Diencephalon (tissue), 1 donor: ENCODE measurements at places on chromosomes 11 and 22. TPM values are rescaled to one million over a fixed set of nuclear protein-coding genes. Genes with fewer than 3 reads are reported as not detected.

The BAIAP2L2 gene
- total RNA-seq, result 0.69 TPM

The OR4A16 gene
- total RNA-seq, result not detected

The NPTXR gene
- 64.6 TPM for total RNA-seq

The ELMOD1 gene
- 84.7 TPM for total RNA-seq

The APOL1 gene
- 0.92 TPM for total RNA-seq

The COMMD9 gene
- 68.3 TPM for total RNA-seq

The TESMIN gene
- 1.8 TPM for total RNA-seq

The OR10G8 gene
- total RNA-seq, result not detected

The C2CD2L gene
- total RNA-seq, result 15.5 TPM

The GCAT gene
- total RNA-seq, result 13.8 TPM

The CCDC15 gene
- 3.9 TPM for total RNA-seq

The RAB30 gene
- total RNA-seq, result 74.7 TPM

The ZP1 gene
- total RNA-seq, result 0.46 TPM

The HOATZ gene
- total RNA-seq, result 7.2 TPM

The RIMBP3B gene
- total RNA-seq, result 1.2 TPM

The CABP7 gene
- 2.5 TPM for total RNA-seq

The MYRF gene
- total RNA-seq, result 2.8 TPM

The WBP2NL gene
- 4.2 TPM for total RNA-seq

The SLC22A25 gene
- total RNA-seq, result 0.23 TPM

The RRP8 gene
- total RNA-seq, result 13.1 TPM

The RTN3 gene
- total RNA-seq, result 391 TPM

The HSPA8 gene
- 4,037 TPM for total RNA-seq

The POU2AF3 gene
- total RNA-seq, result 0.69 TPM

The OR4A47 gene
- total RNA-seq, result not detected

The DEUP1 gene
- total RNA-seq, result 1.8 TPM
